A549 treated with dexamethasone at 1 μM for 4 hours (cell line): ENCODE measurements at places on chromosomes 1 and 21. TPM values are rescaled to one million over a fixed set of nuclear protein-coding genes. Genes with fewer than 3 reads are reported as not detected.

Gene OBSCN
- total RNA-seq = 2.2 to 6.7 TPM (median 4.3 TPM) in 5 replicates

Gene LY9
- 0.07 to 0.16 TPM (median 0.12 TPM) in 4 of 5 replicates, not detected in the other for total RNA-seq

Gene ERICH3
- total RNA-seq = not detected in 5 replicates

Gene PRUNE1
- 14.7 to 18.6 TPM (median 17.8 TPM) in 5 replicates for total RNA-seq

Gene EPHA10
- total RNA-seq = 0.98 to 2.3 TPM (median 1.2 TPM) in 5 replicates

Gene SLC44A3
- 1.3 to 1.8 TPM (median 1.7 TPM) in 5 replicates for total RNA-seq

Gene PGLYRP4
- total RNA-seq = not detected in 5 replicates

Gene FLAD1
- 39.1 to 45.0 TPM (median 43.1 TPM) in 5 replicates for total RNA-seq

Gene PTGFR
- not detected in 5 replicates for total RNA-seq

Gene NMNAT2
- 0.43 to 0.94 TPM (median 0.67 TPM) in 5 replicates for total RNA-seq

Gene VHLL
- not detected in 5 replicates for total RNA-seq

Gene TFF2
- not detected in 5 replicates for total RNA-seq

Gene SERBP1
- 222 to 245 TPM (median 229 TPM) in 5 replicates for total RNA-seq

Gene VSIG8
- 0.06 to 0.11 TPM in 2 of 5 replicates, not detected in the others for total RNA-seq

Gene PALMD
- 0.16 to 0.27 TPM (median 0.19 TPM) in 5 replicates for total RNA-seq

Gene DNAH14
- 12.7 to 16.2 TPM (median 13.4 TPM) in 5 replicates for total RNA-seq

Gene HORMAD1
- 7.9 to 10.7 TPM (median 9.7 TPM) in 5 replicates for total RNA-seq

Gene OPRD1
- total RNA-seq = 0.01 to 0.02 TPM (median 0.02 TPM) in 4 of 5 replicates, not detected in the other

Gene SLC9C2
- not detected in 5 replicates for total RNA-seq

Gene RORC
- total RNA-seq = 0.03 to 0.08 TPM (median 0.04 TPM) in 4 of 5 replicates, not detected in the other

Gene C1orf210
- not detected in 5 replicates for total RNA-seq

Gene LIN28A
- not detected in 5 replicates for total RNA-seq

Gene FCRLB
- 1.1 to 1.6 TPM (median 1.4 TPM) in 5 replicates for total RNA-seq

Gene ZYG11A
- 2.0 to 2.9 TPM (median 2.5 TPM) in 5 replicates for total RNA-seq

Gene FNDC10
- total RNA-seq = 4.8 to 10.5 TPM (median 8.4 TPM) in 5 replicates

Gene SLC44A5
- 0.03 to 0.09 TPM (median 0.06 TPM) in 4 of 5 replicates, not detected in the other for total RNA-seq

Gene TMEM200B
- total RNA-seq = 0.05 to 0.11 TPM (median 0.06 TPM) in 5 replicates

Gene CDC7
- total RNA-seq = 5.2 to 7.8 TPM (median 6.8 TPM) in 5 replicates

Gene NPPB
- not detected in 5 replicates for total RNA-seq

Gene NPHS2
- not detected in 5 replicates for total RNA-seq

Gene S100A4
- 1,278 to 1,937 TPM (median 1,356 TPM) in 5 replicates for total RNA-seq

Gene RHD
- total RNA-seq = not detected in 5 replicates

Gene MUTYH
- total RNA-seq = 7.0 to 9.6 TPM (median 9.1 TPM) in 5 replicates

Gene PAPPA2
- 0.01 to 0.02 TPM (median 0.01 TPM) in 4 of 5 replicates, not detected in the other for total RNA-seq

Gene APOBEC4
- total RNA-seq = not detected in 5 replicates

Gene SPATA17
- 1.7 to 3.0 TPM (median 1.9 TPM) in 5 replicates for total RNA-seq

Gene NPR1
- 1.6 to 3.2 TPM (median 2.3 TPM) in 5 replicates for total RNA-seq

Gene CFAP410
- total RNA-seq = 5.1 to 8.7 TPM (median 6.7 TPM) in 5 replicates

Gene OR2M7
- not detected in 5 replicates for total RNA-seq

Gene TMEM125
- total RNA-seq = 0.14 TPM in 1 of 5 replicates, not detected in the others

Gene FLG2
- total RNA-seq = not detected in 5 replicates

Gene MYBPHL
- 0.09 to 0.12 TPM in 2 of 5 replicates, not detected in the others for total RNA-seq
